Caki2 (cell line): ENCODE measurements at places on chromosomes 7 and 10.

- DNase-seq = no peak
These were observed 40.7 kb upstream of the EBLN1 start for GRCh38 chr10:22258471-22258870.

DNA sequence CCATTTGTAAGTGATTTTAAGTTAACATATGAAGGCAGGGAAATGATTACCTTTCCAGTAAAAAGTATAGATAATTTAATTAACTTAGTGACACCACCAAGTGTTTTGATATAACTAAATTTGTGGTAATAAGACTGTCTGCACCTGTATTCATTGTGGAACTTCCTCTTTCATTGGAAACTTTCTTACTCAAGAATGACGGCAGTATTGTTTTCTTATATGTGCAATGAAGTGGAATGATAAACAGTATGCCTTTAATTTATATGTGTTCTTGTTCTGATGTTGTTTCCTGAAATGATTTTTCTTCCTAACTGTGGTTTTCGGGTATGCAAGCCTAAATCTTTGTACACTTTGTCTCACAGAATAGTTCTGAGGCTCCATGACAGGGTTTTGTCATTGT is 46.4 kb downstream of the CASD1 start:
- DNase-seq = no peak

DNA sequence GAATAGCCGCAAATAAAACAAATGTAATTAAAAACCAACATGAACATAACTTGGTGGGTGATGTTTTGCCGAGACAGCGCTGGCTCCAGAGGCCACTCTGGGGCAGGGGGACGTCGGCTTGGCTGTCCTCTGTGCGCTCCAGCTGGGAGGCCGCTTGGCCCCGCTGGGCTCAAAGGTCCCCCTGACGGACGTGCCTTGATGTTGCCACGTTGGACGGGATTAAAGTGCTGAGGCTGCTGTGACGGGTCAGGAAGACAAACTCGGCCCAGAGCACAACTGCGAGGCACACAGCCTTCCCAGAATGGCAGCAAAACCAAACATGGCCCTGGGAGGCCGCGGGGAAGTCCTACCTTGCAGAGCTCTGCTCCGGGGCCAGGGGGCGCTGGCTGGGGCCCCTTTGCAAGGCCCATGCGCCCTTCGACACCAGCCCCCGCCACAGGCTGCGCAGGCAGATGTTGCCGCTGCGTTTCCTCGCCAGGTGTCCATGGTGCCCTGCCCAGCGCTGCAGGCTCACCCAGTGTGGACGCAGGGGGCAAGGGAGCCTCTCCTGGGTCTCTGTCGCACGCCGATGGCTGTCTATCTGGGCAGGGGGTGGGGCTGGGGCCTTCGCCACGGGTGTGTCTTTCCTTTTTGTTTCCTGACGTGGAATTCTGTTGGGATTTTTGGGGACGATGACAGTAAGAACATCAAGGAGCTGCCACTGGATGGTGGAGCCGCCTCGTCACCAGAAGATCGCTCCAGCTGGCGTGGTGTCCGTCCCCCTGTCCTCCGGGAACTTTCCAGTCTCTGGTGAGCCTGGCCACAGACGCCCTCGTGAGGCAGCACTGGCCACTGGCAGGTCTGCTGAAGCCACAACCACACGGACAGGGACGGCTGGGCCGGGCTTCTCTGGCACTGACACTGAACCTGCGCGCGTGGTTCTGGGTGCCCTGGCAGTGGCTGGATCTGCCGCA is 99.6 kb upstream of the DIP2C start:
- peak; percentile 65 for DNase-seq

GRCh38 chr7:50264908-50265307 is 39.6 kb upstream of the IKZF1 start:
- DNase-seq = no peak

GRCh38 chr10:119030421-119031250 is 1.1 kb downstream of the NANOS1 start:
- peak; percentile 58 for DNase-seq

DNA sequence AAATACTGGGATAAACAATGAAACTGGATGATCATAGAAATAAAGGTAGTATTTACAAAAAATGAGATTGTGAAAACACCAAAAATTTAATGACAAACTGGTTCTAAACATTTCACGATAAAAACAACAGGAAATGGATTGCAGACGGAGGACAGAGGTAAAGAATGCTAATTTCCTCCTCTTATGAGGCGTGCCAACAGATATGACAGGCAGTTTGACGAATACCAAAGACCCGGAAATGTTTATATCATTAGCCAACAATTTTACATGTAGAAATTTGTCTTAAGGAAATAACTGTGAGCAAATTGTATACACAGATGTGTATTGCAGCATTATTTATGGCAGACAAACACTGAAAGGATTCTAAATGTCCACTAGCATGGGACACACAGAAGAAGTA is 162.0 kb upstream of the MGMT start:
- no peak for DNase-seq

- no peak for DNase-seq
These were observed 50.2 kb downstream of the ARHGAP22 start for GRCh38 chr10:48554656-48555055.

DNA sequence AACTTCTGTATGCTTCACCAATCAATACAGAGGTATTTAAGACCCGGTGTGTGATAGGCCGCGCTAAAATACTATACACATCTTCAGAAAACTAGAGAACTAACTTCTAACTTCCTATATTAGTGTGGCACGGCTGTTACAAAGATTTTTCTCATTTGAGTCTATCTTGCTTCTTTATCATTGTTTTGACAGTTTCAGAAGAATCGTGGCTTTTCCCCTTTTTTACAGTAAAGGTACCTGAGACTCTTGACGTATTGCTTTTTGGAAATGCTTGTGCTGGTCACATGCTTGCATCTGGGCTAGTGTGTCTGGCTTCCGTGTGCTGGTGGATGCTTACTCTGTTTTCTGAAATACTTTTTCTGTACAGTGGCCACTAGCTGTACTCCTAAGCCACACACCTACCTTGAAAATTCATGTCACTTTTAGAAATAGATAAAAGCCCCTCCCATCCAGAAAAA is 12.7 kb downstream of the IKZF1 start:
- DNase-seq = no peak

- no peak for DNase-seq
These were observed 5.5 kb upstream of the MDFIC start for GRCh38 chr7:114916261-114916892.

GRCh38 chr10:71133710-71134686 is 78.4 kb upstream of the UNC5B start:
- no peak for DNase-seq

DNA sequence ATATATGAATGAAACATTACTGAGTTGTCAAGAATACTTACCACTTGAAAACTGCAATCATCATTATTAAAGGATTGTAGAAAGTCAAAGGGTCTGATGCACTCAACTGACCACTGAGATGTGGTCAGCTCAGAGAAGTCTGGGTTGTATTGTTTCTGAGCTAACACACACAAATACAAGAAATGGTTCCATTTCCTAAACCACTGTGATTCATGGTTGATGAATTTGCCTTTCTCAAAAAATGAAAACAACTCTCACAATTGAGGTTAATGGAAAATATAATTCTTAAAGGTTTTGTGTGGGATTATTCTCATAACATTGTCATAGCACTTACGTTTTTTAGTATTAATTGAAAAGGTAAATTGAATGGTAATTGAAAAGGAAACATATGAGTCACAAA is 45.6 kb upstream of the TAS2R16 start:
- DNase-seq = no peak

GRCh38 chr7:6165521-6166320 is 106.7 kb downstream of the CYTH3 start:
- DNase-seq = no peak

DNA sequence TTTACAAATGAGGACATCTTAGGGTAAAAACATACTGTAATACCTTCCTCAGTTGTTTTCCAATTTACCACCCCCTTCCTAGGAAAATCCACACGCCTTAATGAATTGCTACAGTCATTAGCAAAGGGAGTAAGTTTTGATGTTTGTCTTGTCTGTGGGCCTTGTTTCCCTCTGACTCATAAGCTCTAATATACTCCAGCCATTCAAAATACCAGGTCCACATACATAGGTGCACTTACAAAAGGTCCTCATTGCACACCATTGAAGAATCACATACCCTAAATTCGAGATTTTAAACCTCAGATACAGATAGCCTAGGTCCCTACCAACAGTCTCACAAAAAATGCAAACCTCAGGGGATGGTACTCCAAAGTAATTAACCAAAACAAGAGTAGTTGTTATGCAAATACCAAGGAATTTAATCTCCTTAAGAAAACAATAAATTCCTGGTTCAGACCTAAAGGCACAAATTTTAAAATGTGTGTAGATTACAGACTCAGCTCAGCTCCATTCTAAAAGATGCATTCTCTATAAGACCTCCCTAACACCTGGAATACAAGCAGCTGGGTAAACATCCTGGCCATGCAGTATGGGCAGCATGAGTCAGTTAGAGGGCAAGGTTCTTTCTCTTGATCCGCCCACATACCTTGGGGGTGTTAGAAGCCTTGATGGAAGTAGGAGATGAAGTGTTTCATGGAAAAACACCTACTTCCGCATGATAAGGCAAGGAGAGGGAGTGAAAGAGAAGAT is 3.0 kb upstream of the LIPK start:
- DNase-seq = peak; percentile 89

DNA sequence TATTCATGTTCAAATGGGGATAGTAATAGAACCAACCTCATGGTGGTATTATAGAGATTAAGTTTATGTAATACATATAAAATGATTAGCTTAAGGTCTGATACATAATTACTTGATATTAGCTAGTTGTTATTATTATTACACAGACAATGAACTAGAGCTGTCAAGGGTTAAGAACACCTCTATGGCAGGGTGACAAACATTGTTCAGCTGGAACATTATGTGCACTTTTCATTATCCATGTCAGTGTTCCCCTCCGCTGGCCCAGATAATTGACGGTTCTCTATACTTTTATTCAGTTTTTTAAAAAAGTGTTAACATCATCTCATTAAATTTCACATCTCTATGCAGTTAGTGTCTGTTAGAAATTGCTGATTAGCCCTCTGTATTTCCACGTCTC is 142.1 kb downstream of the CDK14 start:
- no peak for DNase-seq

DNA sequence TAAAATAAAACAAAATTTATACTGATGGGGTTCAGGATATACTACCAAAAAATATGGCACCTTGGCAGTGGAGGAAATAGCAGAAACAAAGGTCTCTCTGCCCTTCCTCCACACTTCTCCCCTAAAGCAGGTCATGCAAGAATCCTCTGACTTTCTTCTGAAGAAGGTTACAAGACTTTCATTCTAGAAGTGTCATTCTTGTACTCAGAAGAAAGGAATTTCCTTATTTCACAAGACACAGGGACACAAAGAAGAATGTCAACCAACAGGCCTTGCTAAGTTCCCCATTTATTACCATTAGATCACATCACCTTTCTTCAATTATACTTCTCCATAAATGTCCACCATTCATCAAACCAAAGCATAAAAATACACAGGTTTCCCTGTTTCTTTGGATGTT is 470.2 kb downstream of the PAXIP1 start:
- DNase-seq = no peak

DNA sequence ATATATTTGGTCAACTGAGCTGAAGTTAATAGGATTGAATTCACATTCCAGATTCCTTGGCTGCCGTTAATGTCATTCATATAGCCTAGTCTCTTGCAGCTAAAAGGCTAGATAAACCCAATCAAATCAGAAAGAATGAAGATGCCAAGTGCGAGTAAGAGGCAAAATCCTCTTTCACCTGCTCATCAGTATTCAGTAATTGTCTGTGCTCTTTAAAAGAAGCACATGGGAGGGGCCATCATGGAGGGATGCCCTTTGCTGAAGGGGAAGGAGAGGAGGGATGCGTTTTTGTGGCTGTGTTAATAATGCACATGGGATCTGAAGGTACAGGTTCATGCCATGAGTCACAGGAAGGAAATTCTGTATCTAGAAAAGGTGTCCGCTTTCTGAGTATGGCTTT is 232.2 kb downstream of the TMEM178B start:
- no peak for DNase-seq

DNA sequence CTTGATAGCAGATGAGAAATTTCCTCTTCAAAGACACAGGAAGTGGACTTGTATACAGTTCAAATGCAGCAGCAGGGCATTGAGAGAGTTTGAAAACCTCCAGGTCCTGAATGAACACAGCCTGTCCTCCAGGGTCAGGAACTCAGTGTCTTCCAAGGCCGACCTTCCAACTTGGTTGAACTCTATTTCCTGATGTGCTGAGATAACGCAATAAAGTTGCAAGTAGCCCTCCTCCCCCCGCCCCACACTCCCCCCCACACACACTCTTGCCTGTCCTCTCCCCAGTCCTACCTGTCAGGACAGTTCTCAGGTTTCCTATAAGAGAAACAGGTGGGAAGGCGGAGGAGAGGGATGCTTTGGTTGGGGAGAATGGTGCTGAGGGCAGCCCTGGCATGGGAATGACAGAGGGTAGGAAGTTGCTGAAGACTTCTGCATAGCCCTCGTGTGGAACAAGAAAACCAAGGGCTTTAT is 90.0 kb downstream of the CCDC71L start:
- no peak for DNase-seq

DNA sequence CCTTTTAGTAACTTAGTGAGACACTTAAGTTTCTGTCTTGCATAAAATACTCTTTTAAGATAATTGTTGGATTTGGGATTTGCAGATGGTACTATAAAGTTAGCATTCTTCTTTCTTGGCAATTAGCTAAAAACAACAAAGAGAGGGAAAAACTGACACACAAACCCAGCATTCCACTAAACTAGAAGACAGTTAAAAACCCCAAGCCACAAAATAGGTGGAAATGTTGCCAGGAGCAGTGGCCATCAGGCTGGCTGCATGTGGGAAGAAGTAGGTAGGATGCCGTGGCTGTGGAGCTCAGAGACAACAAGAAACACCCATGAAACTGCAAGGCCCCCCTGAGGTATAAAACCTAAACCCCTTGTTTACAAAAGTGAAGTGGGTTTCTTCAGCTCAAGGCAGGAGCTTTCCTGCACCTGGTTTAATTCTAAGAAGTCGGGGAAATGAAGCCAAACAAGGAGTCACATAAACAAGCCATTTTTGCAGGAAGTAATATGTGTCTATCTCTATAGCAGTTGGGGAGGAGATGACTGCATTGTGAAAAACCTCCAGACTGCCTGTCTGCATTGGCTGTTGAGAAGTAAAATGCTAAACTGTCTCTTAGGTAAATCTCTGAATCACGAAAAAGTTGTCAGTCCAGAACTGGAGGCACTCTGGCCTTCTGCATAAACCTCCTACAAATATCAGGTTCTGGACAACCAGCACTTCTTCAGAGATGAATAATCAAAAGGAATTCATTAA is 9.5 kb downstream of the RAB18 start:
- peak; percentile 68 for DNase-seq

GRCh38 chr7:74074770-74075169 is 8.8 kb upstream of the LIMK1 start:
- DNase-seq = no peak

GRCh38 chr10:76036111-76036940 is 604.9 kb downstream of the LRMDA start:
- peak; percentile 49 for DNase-seq
